ENCODE measurements at places on chromosomes 7 and 10. TPM values are rescaled to one million over a fixed set of nuclear protein-coding genes. Genes with fewer than 3 reads are reported as not detected.

DNA sequence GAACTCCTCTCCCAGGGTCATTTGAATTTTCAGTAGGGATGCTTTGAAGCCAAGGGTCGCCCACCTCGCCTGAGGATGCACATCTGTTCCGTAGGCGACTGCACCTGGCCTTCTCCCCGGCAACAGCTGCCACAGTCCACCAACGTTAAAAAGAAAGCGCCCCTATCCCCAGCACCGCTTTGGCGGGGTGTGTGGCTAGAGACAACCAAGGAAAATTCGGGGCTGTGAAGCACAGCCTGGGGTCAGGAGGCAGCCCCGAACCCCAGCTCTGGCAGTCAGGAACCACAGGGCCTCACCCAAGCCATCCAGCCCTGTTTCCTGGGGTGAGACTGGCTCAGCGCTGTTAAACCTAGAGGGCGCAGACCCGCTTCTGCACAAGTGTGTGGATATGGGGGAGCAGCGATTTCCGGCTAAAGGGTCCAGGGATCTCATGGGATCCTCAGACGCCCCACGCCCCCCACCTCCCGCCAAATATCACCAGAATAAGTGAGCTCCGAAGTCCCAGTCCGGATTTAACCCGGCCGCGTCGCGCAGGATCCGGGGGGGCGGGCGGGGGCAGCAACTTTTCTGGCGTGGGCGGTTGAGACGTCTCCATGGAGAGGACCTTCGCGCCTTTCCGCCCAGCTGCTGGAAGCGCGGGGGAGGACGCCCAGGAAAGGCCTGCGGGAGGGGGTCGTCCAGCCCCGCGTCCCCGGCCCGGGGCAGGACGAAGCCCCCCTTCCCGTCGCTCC, 822 bp downstream of the ZC3HAV1L start:
- DNase-seq: no peak

The PSD gene
- total RNA-seq: 3.0 TPM

DNA sequence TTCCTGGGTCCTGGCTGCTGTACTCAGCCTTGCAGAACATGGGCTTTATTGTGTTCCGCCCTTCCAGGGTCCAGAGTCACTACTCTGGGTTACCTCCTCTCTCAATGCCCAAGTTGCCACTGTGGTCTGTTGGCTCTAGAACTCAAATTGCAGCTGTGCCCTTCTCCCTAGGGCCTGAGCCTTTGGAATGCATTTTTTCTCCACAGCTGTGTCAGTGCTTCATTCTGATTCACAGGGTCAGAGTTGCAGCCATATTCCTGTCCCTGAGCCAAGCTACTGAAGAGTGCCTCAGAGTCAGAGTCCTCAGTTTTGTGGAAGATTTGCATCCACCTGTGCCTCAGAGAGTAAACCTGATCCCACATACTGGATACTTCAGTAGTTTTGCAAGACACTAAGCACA, 167.5 kb downstream of the ITGB1 start:
- no peak for DNase-seq

DNA sequence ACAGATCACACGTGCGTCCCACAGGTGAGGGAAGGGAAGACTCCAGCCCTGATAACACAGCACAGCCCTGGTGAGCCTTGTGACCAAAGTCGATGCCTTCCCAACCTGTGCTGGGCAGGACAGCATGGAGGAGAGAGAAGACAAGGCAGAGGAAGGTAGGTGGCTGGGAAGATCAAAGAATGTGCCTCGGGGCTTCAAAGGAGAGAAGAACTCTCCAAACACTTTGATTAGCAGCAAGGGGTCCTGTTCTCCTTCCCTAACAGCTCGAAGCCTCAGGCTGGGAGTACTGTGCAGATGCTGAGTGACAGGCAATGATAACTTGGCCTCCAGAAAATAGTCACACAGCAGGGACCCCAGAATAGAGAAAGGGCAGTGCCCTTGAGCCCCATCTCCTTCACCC, 288.5 kb downstream of the TCERG1L start:
- DNase-seq: peak; percentile 28

DNA sequence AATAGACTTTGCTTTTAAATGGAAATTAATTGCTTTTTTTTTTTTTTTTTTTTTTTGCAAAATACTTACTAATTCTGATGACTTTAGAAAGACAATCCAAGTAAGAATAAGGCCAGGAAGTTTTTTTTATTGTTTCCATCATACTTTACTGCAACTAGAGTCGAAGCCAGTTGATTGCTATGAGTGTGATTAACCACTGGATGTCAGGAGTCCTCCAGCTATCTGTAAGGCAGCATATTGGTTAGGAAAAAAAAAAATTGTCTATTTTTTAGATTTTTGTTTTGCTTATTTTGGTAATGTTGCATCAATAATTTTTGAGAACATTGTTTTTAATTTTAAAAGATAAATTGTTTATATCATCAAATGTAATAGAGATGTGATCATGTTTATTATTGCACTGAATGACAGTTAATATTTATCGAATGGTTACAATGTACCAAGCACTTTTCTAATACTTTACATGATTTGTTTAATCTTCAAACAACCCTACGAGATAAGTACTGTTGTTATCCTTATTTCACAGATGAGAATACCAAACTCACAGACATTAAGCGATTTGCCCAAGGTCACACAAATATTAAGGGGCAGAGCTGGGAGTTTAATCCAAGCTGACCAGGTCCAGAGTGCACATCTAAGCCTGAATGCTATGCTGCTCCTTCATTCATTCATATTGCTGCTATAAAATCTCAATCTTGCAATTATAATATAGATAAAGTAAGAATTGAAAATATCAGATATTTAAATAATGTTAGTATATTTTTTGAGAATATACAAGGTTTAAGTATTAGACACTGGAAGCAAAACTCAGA, 19.9 kb upstream of the LMOD2 start:
- DNase-seq: no peak

DNA sequence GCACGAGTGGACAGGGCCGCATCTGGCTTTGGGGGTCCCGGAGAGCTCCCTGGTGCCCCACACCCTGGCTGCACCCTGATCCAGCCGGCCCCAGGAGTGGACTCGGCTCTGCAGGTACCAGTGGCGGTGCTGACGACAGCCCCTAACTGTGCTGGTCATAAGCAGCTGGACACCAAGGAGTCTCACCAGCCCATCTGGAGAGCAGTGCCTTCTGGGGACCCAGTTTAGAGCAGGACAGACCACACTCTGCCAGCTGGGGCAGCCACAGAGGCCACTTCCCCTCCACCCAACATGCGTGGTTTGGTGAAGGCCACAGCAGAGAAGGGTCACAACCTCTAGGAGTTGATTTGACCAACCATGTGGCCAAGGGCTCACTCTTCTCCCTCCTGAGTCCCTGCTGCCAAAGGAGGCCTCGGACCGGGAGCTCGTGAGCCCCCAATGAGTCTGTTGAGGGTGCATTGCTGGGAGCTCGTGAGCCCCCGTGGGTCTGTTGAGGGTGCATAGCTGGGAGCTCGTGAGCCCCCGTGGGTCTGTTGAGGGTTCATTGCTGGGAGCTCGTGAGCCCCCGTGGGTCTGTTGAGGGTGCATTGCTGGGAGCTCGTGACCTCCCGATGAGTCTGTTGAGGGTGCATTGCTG, 16.0 kb upstream of the INPP5A start:
- peak; percentile 89 for DNase-seq

GRCh38 chr10:8039321-8039881, 15.1 kb upstream of the GATA3 start:
- DNase-seq: no peak

- no peak for DNase-seq
Observed at GRCh38 chr7:30816645-30817370, 45.6 kb downstream of the MINDY4 start.

The SDK1 gene
- 10.9 TPM for total RNA-seq

The COL28A1 gene
- total RNA-seq: 0.25 TPM

DNA sequence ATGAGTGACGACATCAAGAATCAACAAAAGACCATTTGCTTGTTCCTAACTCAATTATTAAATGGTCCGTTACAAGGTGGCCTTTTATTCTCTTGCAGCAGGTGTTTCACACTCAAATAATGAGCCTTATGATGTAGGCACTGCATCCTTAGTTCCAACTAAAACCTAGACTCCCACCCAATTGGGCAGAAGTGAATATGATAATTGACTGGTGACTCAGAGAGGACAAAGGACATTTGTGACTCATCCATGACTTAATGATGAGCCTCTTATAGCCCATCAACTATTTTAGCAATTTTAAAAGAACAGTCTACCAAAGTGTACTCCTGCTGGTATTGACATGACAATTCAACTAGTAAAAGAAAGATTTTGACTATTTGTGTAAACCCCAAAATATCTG, 1027.8 kb upstream of the PHF14 start:
- DNase-seq: no peak

The MALRD1 gene
- 0.27 TPM for total RNA-seq

- DNase-seq: no peak
Observed at GRCh38 chr7:74174606-74175082, 488 bp downstream of the EIF4H start.

- DNase-seq: no peak
Observed at GRCh38 chr7:37540917-37541316, 92.3 kb upstream of the ELMO1 start.

DNA sequence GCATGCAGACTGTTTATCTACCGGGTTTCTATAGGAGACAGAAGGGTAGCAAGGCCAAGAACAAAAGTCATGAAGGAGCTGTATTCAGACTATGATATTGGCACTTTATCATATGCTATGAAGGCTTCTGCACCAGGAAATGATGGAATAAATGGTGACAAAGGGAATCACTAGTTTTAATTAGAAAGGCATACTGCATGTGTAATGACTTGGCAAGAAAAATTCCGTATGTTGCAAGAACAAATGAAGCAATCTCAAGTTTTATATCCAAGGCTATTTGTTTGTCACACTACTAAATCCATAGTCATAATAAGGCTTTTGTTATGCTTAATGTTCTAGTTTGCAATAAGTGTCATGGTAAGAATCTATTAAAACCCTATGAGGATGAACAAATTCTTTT, 230.9 kb downstream of the ZEB1 start:
- DNase-seq: no peak

Data from chondrocyte (in vitro differentiated cells).